ENCODE measurements at places on chromosomes 7 and 10. TPM values are rescaled to one million over a fixed set of nuclear protein-coding genes. Genes with fewer than 3 reads are reported as not detected.
A peak's percentile ranks its signal among the peaks of the same experiment; 100 is the strongest.

The RNF133 gene
- total RNA-seq: not detected

The LBX1 gene
- total RNA-seq: not detected

DNA sequence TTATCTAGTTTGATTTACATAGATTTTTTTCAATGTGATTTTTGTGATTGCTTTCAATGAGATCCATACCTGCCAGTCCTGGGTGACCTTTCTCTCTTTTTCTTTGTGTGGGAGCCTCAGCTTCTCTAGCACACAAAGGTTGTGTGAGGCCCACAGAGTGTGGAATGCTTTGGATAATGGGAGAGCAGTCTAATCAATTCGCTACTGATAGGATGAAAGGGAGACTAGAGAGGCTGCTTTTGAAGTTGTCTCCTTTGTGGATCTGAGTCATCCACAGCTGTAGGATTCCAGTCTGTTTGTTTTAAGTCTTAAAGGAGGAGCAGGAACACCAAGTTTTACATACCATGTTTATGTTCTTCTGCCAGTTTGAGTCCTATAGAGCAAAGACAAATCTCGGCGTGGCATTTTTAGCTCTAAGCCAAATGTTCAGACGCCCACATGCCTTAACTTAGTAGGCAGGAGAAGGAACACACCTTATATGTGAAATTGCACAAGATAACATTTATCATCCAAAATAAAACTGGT is 330.0 kb downstream of the ARL4A start:
- DNase-seq: no peak

- no peak for DNase-seq
Observed at GRCh38 chr10:92832998-92833650, 15.2 kb upstream of the EXOC6 start.

GRCh38 chr7:157355784-157356511 is 19.1 kb downstream of the DNAJB6 start:
- DNase-seq: no peak

GRCh38 chr7:2281541-2281940 is 32.7 kb downstream of the SNX8 start:
- DNase-seq: no peak

DNA sequence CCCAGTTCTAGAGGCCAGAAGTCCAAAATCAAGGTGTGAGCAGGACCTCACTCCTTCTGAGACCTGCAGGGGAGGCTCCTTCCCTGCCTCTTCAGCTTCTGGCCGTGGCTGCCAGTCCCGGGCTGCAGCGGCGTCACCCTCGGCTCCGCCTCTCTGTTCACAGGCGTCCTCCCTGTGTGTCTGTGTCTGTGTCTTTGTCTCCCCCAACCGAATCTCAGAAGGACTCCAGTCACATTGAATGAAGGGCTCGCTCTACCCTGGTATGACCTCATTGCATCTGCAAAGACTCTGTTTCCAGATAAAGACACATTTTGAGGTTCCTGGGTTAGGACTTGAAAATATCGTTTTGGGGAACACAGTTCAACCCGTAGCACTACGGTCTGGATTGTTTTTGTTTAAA is 33.1 kb upstream of the GALNT11 start:
- DNase-seq: peak; percentile 61

GRCh38 chr10:71516890-71517289 is 120.2 kb downstream of the CDH23 start:
- no peak for DNase-seq

- DNase-seq: no peak
Observed at GRCh38 chr7:3042861-3043489, 692 bp downstream of the CARD11 start.

DNA sequence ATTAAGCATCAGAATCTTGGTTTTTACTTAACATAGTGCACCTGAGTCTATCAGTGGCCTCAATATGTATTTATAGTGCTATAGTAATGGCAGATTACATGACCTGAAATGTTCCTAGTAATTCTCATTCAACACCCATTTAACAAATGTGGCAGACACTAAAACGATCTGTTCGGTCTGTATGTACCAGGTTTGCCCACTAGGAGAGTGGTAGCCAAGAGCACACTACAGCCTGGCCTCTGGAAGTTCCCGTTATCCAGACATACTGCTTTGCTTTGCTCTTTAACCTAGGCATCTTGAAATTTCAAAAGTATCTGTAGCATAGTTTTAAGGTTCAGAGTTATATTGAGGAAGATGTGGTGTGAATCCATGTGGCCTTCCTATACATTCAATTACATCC is 395.7 kb upstream of the NRG3 start:
- no peak for DNase-seq

GRCh38 chr10:75531571-75532031 is 100.2 kb downstream of the LRMDA start:
- no peak for DNase-seq

DNA sequence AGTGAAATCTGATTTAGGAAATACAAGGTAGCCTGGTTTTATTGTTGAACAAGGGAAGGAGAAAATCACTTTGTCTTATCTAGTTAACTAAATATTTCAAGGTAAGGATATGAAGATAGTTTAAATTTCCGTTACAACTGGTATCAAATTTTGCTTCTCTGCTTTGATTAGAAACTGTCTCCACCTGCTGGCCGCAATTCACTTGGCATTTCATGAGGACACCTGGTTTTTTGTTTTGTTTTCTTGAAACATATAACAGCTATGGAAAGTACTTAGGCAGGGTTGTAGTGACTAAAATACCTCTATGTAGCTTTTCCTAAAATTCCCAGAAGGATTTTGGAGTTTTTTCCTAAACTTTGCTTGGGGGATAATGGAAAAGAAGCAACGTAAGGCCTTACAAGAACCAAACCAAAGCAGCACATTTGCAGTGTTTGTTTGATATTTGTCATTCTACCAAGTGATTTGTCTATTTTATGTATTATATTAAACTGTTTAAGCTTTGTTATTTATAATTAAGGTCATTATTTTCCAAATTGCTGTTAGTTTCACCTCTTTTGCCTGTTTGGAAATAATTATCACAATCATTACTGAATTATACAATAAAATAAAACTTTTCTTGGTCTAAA is 73.6 kb downstream of the AHCYL2 start:
- DNase-seq: peak; percentile 59

- no peak for DNase-seq
Observed at GRCh38 chr7:2616387-2617324, 15.1 kb upstream of the TTYH3 start.
